Heart left ventricle (tissue), 16 donors: ENCODE measurements at places on chromosomes 1 and 21. TPM values are rescaled to one million over a fixed set of nuclear protein-coding genes. Genes with fewer than 3 reads are reported as not detected.

DNA sequence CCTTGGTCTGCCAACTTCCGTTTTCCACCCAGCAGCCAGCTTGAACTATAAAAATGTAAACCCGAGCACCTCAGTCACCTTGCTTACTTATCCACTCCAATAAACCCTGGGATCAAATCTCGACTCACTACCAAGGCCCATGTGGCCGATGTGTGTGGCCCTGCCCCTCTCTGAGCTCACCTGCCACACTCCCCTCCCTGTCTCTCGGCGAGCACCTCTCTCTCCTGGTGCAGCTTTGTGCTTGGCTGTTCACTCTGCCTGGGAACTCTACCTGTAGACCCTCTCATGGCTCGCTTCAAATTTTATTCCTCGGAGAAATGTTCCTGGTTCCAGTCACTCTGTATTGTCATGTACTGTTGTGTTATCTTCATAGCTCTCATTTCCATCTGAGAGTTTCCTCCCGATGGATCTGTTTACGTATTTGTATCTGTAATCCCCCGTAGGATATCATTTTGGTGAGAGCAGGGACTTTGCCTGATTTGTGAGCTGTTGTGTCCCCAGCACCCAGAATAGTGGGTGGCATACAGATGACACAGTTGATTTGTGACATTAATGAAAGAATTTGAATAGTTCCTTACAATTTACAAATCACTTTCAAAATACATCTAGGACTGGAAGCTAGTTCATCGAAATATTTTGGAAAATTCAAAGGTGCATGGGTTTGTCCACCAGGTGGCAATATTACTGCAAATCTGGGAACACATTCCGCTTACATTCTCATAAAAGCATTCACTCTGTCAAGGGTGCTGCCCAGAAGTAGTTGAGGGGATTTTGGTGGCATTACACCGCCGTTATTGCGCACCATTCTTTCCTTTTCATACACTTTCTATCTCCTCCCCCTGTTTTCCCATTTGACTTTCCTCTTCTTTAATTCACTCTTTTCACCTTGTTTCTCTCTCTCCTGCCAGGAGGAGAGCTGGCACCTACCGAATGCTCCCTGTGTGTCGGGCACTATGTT lies 95.3 kb downstream of the ABCA4 start:
- no peak for DNase-seq
- no peaks in the 10 kb centered on the region for H3K27me3 ChIP-seq
- no peak overlapping the region for H3K27ac ChIP-seq
- no peaks in the 10 kb centered on the region for H3K36me3 ChIP-seq

GRCh38 chr1:2802421-2802961 lies 998 bp upstream of the TTC34 start:
- DNase-seq: peak; percentile 33
- H3K4me1 ChIP-seq: no peaks in the 10 kb centered on the region
- H3K36me3 ChIP-seq: no peaks in the 10 kb centered on the region
- no peak overlapping the region for H3K4me3 ChIP-seq

DNA sequence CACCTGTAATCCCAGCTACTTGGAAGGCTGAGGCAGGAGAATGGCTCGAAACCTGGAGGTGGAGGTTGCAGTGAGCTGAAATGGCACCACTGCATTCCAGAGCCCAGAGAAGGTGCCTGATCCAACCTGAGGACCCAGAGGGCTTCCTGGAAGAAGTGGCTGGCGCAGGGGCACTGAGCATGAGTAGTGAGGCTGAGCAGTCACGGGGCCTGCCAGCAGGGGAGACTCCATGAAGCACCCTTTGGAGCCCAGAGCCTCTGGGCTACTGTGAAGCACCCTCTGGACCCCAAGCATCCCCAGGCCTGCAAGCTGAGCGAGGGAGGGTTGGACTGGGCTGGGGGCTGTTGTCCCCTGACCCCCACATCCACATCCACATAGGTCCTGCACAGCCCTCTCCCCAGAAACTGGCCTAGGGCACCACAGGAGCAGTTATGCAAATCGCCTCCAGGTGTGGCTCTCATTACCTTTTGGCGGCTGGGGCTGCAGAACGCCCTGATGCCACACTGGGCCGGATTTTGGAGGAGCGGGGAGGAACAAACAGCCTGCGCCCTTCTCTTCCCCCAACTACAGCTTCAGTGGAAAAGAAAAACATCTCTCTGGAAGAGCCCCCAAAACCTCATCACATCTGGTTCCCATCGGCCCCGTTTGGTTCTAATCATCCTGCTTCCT lies 78.2 kb upstream of the TARDBP start:
- no peaks in the 10 kb centered on the region for H3K4me1 ChIP-seq
- no peak overlapping the region for H3K4me3 ChIP-seq
- no peak for DNase-seq
- no peak overlapping the region for H3K27ac ChIP-seq

- H3K4me3 ChIP-seq: no peak overlapping the region
- H3K36me3 ChIP-seq: no peaks in the 10 kb centered on the region
- no peaks in the 10 kb centered on the region for H3K4me1 ChIP-seq
- H3K27ac ChIP-seq: no peak overlapping the region
- H3K27me3 ChIP-seq: no peaks in the 10 kb centered on the region
Measured at GRCh38 chr1:51086496-51087271, 15.3 kb upstream of the C1orf185 start.

- DNase-seq: no peak
- no peaks in the 10 kb centered on the region for H3K27me3 ChIP-seq
- H3K4me1 ChIP-seq: peaks cover 11% of the 10 kb centered on the region
- no peaks in the 10 kb centered on the region for H3K36me3 ChIP-seq
- H3K4me3 ChIP-seq: no peak overlapping the region
- H3K27ac ChIP-seq: no peak overlapping the region
Measured at GRCh38 chr1:206505702-206506355, 1.5 kb upstream of the RASSF5 start.

DNA sequence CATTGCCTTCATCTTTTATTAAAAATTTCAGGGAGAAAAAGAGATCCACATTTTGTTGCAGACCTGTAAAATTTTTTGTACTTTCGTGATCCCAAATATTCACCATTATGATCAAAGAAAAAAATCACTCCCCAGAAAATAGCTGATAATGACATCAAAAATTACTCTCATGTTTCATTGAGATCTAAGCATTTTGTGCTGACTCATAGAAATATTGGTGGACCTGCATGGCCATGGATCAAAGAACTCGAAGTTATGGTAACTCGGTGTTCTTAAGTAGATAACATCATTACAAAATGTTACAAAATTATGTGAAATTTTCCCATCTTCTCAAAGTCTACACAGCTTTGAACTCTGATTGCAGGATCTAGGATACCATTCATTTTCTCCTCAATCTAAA lies 135.8 kb downstream of the PTGER3 start:
- no peak overlapping the region for H3K27ac ChIP-seq
- H3K36me3 ChIP-seq: no peaks in the 10 kb centered on the region
- H3K4me3 ChIP-seq: no peak overlapping the region

DNA sequence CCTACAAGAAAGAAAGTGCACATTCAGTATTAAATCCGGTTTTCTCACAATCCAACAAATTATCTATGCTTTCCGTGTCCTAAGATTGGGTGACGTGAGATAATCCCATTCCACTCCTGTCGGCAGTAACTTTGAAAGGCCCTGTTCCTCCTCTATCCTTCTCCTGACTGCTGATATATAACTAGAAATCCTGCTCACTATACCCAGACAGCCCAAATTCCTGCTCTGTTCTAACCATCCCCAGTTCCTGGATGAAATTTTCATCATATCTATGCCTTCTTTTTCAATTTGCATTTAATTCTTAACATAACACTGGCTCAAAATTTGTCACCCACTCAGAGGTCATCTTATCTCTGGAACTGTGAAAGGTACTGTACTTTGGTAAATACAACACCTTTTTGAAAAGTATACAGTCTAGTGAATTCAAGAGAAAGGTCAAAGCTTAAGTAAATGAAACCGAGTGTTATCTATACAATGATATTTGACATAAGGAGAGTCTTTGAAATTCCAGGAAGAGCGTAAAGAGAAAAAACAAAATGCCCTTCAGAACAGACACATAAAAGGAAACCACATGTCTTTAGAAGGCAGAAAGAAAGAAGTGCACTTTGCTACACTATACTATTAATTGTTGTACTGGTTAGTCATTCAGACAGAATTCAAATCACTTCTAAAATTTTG lies 200.5 kb upstream of the NEGR1 start:
- H3K4me1 ChIP-seq: no peaks in the 10 kb centered on the region
- DNase-seq: no peak
- no peak overlapping the region for H3K4me3 ChIP-seq
- H3K36me3 ChIP-seq: no peaks in the 10 kb centered on the region
- no peak overlapping the region for H3K27ac ChIP-seq
- no peaks in the 10 kb centered on the region for H3K27me3 ChIP-seq

DNA sequence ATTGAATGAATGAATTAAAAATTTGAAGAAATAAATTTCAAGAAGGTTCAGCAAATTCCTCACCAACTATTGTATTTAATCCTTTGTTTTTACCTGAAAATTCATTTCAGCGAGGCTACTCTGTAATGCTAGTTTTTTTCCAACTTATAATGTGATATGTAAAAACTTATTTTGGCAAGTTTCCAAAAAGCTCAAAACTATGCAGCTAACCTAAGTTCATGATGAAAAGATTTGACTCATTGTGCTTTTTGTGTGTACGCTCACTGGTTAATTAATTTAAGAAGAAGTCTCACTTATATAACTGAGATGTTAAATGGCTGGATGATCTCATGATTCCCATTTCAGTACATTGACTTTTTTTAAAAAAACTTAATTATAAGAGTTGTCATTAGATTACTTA lies 196.0 kb upstream of the SAMSN1 start:
- no peak overlapping the region for H3K27ac ChIP-seq
- no peaks in the 10 kb centered on the region for H3K36me3 ChIP-seq
- H3K27me3 ChIP-seq: no peaks in the 10 kb centered on the region
- no peak for DNase-seq

DNA sequence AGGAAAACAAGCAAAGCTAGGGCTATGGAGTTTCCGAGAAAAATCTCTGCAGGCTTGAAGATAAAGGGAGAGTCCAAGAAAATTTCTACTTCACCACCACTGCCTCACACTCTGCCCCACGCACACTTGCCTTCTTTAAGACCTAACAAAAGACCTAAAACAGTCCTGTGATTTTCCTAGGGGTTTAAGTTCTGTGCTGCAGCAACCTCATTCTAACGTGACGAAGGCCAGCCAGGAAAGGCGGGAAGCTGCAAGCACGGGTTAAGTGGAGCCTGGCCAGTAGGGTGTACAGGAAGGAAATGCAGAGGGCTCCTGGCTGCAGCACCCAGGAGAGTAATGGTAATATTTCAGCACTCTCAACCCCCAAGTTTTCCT lies 1.5 kb downstream of the SPATA6 start:
- H3K4me1 ChIP-seq: peaks cover 19% of the 10 kb centered on the region
- H3K27me3 ChIP-seq: no peaks in the 10 kb centered on the region
- peak overlapping the region; percentile 84 for H3K27ac ChIP-seq

GRCh38 chr21:33386222-33386784 lies 16.9 kb upstream of the IFNGR2 start:
- H3K27ac ChIP-seq: no peak overlapping the region
- H3K4me3 ChIP-seq: no peak overlapping the region
- H3K27me3 ChIP-seq: no peaks in the 10 kb centered on the region
- DNase-seq: no peak

GRCh38 chr1:28371010-28371377 lies 1.5 kb downstream of the PHACTR4 start:
- no peaks in the 10 kb centered on the region for H3K36me3 ChIP-seq
- H3K27ac ChIP-seq: no peak overlapping the region
- H3K27me3 ChIP-seq: no peaks in the 10 kb centered on the region
- H3K4me1 ChIP-seq: peaks cover 20% of the 10 kb centered on the region

DNA sequence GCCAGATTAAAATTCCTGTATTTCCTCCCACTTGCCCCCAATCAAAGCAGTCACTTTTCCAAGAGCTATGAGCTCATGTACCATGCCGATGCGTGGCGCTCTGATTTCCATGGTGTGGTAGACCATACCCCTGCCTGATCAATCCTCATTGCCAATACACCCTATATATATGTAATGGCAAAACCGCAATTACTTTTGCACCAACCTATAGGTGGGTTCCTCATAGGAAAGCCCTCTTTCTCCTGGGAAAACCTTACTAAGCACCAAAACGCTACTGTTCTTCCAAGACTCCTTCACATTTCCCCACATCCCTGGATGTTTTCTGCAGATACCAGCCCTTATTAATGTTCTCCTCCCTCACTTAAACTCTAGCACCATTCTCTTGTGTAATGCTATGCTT lies 11.0 kb downstream of the KCNJ6 start:
- peaks cover 17% of the 10 kb centered on the region for H3K27me3 ChIP-seq
- no peak for DNase-seq
- H3K36me3 ChIP-seq: no peaks in the 10 kb centered on the region
- H3K4me3 ChIP-seq: no peak overlapping the region
- H3K27ac ChIP-seq: no peak overlapping the region

GRCh38 chr1:62725255-62725654 lies 37.1 kb upstream of the DOCK7 start:
- no peaks in the 10 kb centered on the region for H3K27me3 ChIP-seq
- DNase-seq: no peak
- no peak overlapping the region for H3K27ac ChIP-seq
- H3K36me3 ChIP-seq: no peaks in the 10 kb centered on the region
- peaks cover 33% of the 10 kb centered on the region for H3K4me1 ChIP-seq

- H3K4me1 ChIP-seq: peaks cover 48% of the 10 kb centered on the region
- H3K4me3 ChIP-seq: peak overlapping the region; percentile 43
- H3K27ac ChIP-seq: peak overlapping the region; percentile 64
Measured at GRCh38 chr1:31705080-31705866, 1.5 kb upstream of the COL16A1 start.

The PLA2G2C gene
- not detected for total RNA-seq

The AUNIP gene
- not detected for total RNA-seq

The NPR1 gene
- total RNA-seq: 12.0 TPM

The CFHR3 gene
- not detected for total RNA-seq

The OR10T2 gene
- total RNA-seq: not detected

The ESRRG gene
- 43.0 TPM for total RNA-seq
